ENCODE measurements at places on chromosomes 3 and 15.

- no peak for DNase-seq
Measured at GRCh38 chr15:79738143-79738542, 158.7 kb downstream of the MTHFS start.

DNA sequence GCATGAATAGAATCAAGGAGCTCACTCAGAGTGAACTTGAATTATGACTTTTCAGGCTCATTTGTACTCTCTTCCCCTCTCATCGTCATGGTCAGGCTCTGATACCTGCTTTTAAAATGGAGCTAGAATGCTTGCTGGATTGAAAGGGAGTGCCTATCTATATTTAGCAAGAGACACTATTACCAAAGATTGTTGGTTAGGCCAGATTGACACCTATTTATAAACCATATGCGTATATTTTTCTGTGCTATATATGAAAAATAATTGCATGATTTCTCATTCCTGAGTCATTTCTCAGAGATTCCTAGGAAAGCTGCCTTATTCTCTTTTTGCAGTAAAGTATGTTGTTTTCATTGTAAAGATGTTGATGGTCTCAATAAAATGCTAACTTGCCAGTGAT lies 9.6 kb downstream of the CCNDBP1 start:
- DNase-seq = no peak

- no peak for DNase-seq
Measured at GRCh38 chr3:55405436-55405835, 81.7 kb downstream of the WNT5A start.

GRCh38 chr3:25177041-25177440 lies 251.0 kb upstream of the RARB start:
- no peak for DNase-seq

- peak; percentile 8 for DNase-seq
Measured at GRCh38 chr3:9808345-9809037, 1.6 kb upstream of the TTLL3 start.

DNA sequence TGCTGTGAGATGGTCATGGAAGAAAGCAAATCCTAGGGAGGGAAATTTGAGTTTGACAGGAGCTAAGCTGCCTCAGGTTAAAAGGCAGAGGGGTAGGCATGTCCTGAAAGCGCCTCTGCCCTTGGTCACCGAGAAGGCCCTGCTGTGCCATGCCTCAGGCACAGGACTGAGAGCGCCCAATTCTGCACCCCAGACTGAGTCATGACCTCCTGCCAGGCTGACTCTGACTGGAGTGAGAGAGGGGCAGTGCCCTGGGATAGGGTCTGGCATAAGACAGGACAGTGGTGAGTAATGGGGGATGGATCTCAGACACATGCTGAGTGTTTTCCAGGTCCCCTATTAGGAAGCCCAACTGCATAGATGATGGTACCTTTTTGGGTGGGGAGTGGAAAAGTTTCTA lies 44.4 kb downstream of the EPHB1 start:
- DNase-seq = no peak

DNA sequence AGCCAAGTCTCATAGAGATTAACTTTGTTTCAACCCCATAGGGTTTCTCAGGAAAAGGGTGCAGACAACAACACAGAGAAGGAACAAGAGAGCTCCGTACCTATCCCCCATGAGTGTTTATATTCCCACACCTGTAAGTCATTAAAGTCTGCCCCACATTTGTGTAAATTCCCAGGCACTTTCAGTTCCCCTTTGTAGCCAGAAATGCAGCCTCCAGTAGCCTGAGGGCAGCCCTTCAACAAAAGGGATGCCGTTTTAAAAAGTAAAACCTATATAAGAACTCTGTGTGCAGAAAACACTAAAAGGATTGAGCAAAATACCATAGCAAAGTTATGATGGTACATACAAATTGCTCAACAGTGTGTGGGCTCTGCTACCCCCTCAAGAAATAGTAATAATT lies 59.7 kb upstream of the TMEM108 start:
- no peak for DNase-seq

DNA sequence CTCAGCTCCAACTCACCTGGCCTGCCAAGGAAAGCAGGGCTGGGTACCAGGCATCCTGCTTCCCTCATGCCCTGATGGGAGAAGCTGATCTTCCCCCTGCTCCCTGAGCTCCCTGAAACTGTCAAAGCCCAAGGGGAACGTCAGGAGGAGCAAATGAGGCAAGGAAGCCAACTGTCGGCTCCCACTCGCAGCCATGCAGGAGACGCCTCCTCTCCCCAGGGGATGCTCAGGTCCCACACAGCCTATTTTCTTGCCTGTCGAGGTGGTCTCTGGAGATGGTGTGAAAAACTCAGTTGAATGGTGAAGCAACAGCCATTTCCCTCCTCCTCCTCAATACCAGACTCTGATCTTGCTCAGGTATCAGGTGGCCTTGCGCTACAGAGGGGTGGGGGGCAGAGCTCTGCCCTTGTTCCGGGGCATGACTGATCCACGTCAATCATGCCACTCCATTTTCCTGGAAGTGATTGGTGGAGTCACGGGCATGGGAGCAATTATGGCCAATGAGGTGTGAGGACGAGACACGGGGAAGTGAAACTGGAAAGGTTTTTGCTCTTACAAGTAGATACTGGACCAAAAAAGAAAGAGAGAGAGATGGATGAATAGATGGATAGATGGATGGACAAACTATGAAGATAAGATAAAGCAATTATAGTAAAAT lies 58.2 kb downstream of the SLC6A1 start:
- no peak for DNase-seq

GRCh38 chr3:140007911-140008869 lies 73.2 kb downstream of the CLSTN2 start:
- no peak for DNase-seq

DNA sequence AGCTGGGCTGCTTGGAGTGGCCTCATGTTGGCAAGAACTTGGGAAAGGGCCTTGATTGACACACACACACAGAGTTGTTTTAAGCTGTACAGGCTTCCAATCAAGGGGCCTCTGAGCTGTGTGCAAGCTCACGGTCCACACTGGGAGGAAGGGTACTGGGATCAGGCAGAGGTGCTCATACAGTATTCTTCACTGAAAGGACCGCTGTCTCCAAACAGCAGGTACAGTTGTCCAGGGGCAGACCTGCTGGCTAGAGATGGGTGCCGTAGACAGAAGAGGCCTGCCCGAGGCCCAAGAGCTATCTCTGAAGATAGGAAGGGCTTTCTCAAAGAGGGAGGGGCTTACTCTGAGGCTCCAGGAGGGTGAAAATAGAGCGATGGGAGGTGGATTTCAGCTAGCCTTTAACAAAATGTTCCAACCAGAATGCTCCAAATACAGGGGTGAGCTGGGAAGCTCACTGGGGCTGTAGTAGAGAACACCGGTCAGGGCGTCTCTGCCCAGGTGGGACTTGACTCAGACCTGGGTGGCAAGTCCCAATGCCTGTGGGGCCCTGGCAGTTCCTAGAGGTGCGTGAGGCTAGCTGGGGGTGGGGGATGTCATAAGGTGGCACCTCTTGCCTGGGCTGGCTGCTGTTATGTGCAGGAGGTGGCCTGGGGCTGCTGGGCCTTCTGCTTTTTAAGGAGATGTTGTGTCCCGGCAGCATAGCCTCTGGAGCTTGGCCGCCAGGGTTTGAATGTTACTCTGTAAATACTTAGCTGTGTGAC lies 42.7 kb downstream of the RASGRF1 start:
- DNase-seq = no peak

DNA sequence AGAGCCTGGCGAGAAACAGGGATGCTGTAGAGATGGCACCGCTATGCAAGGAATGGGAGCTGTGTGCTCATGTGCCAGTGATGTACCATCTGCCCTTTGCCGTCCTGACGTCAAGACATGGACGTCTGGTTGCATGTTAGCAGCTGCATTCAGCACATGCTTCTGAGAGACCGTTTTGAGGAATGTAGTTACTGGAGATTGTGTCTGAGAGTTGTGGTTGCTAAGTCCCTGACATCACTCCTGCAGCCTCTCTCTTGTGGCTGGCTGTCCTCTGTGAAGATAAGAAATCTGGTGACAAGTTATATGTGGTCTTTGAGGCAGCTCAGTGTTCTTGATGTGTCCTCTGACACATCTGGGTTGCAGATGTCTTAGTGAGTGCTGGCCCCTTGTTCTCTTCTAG lies 165.1 kb downstream of the APBA2 start:
- DNase-seq = no peak

GRCh38 chr3:49902511-49903345 lies 945 bp downstream of the MST1R start:
- DNase-seq = no peak

GRCh38 chr15:27990521-27991515 lies 108.3 kb downstream of the OCA2 start:
- DNase-seq = no peak

- DNase-seq = no peak
Measured at GRCh38 chr15:79310612-79310984, 314 bp upstream of the TMED3 start.

GRCh38 chr3:74621581-74621980 lies 7.1 kb upstream of the CNTN3 start:
- DNase-seq = no peak

DNA sequence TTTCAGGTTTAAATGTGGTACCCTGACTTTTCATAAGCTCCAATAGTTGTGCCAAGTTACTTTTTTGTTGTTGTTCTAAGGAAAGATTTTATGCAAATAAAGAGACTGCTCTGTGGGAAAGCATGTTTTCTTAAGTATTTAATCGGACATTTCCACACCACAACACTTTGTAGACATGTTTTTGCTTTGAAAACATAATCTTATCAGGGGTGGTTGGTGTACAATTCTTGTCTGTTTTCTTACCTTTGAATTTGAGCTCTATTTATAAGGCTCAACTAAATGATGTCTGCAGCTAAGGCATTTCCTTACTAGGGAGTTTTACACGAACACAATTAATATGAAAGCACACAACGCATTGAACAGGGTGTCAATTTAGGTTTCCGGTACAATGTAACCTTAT lies 81.5 kb upstream of the CDIN1 start:
- no peak for DNase-seq

GRCh38 chr3:118077332-118077731 lies 957.3 kb downstream of the IGSF11 start:
- no peak for DNase-seq

- DNase-seq = no peak
Measured at GRCh38 chr15:99164119-99164518, 59.2 kb downstream of the SYNM start.

DNA sequence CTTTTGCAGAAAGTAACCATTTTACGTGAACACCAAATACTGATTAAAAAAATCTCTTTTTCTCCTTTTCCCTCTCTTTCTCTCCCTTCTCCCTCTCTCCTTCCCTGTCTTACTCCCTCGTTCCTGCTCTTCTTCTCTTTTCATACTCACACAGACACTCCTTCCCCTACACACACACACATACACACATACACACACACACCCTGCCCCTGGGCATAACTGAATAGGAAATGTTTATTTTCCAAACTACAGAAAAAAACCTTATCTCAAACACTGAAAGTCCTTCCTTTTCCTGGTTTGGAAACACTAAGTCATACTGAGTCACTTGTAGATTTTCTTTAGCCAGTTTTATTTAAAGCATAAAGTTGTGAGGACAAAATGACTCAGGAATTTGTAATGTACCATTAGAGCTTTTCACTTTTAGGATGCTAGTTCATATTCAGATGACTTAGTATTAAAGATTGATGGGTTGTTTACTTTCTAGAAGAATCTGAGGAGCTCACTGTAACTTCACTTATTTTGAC lies 62.4 kb downstream of the MBNL1 start:
- no peak for DNase-seq

GRCh38 chr3:165446555-165446954 lies 250.4 kb upstream of the SLITRK3 start:
- no peak for DNase-seq

GRCh38 chr3:50290161-50290641 lies 2.0 kb downstream of the IFRD2 start:
- DNase-seq = no peak

DNA sequence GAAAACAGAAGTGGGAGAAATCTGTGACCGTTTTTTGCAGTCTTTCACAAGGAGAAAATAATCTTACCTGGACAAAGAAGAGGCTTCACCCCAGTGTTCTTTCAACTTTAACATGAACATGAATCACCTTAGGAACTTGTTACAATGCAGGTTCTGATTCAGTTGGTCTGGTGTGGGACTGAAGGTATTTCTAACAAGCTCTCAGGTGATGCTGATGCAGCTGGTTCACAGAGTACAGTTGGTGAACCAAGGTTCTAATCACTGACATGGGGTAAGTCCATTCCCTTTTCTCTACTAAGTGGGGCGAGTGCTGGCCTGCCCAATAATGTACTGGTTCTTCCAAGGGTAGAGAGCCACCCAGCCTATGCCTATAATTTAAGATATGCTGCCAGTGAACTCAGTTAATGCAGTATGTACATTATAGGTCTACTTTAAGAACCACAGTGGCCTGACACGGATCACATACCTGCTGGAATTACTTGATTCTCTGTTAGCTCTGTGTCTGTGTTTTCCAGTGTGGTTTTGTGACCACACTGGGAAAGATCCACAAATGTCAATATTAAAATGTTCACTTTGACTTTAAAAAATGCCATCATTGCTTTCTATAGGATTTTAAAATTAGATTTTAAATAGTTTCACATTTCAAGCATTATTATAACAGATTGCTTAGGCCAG lies 304.1 kb downstream of the ZNF621 start:
- DNase-seq = no peak

- no peak for DNase-seq
Measured at GRCh38 chr3:21795921-21796320, 44.9 kb upstream of the ZNF385D start.

DNA sequence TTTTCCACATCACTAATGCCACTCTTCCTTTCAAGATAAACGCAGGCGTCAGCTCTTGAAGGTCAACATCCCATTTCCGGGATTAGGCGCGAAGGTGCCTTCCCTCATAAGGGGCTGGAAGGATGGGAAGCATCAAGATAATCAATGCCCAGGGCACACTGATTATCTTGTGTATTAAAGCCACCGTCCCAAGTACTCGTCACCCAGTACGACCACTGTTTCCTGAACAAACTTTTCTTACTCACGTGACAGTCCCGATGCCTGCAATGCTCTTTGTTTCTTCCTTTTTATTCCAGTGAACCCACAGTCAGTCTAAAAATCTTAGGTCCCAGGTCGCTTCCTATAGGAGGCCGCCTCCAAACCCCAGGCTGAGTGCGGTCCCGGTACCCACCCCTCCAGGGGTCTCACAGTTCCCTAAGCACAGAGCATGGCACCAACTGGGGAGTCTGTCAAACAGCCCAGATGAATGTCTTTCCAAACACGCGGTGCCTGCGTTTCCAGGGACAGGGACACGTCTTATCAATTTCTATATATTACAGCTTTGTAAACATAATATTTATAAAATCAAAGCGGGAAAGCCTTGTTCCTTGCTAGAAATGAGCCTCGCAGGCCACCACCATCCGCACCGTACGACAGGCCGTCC lies 589 bp downstream of the ANAPC13 start:
- DNase-seq = no peak

GRCh38 chr3:42705962-42706585 lies 3.5 kb upstream of the HHATL start:
- DNase-seq = no peak

GRCh38 chr3:143963946-143964345 lies 7.7 kb upstream of the DIPK2A start:
- DNase-seq = no peak

- no peak for DNase-seq
Measured at GRCh38 chr3:119098619-119099222, 47.2 kb upstream of the TEX55 start.

GRCh38 chr3:48747015-48747615 lies 30.1 kb upstream of the IP6K2 start:
- no peak for DNase-seq
